ENCODE measurements at places on chromosomes 6 and 20.

GRCh38 chr20:39752262-39752876, 790.2 kb downstream of the DHX35 start:
- DNase-seq = no peak

DNA sequence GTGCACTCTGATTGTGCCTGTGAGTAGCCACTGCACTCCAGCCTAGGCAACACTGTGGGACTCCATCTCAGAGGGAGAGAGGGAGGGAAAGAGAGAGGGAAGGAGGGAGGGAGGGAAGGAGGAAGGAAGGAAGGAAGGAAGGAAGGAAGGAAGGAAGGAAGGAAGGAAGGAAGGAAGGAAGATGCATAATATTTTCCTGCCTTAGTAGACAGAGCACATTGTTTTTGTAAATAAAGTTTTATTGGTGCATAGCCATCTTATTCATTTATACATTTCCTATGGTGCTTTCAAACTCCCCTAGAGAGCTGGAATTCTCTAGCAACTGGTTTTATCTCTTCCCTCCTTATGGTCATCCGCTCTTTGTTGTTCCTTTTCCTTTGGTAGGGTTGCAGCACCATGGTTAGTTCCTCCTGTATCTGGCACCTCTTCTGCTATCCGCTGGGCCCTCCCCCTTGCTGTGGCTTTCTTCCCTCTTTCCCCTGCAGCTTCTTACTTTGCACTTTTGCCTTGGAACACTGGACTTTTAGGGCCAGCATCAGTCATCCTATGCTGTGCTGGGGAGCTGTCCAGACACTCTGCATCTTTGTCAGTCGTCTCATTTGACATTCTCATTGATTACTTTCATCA, 20.2 kb downstream of the GPR6 start:
- no peak for DNase-seq

- DNase-seq = no peak
Observed at GRCh38 chr6:113723182-113723581, 134.0 kb upstream of the MARCKS start.

GRCh38 chr6:159676890-159677505, 16.0 kb downstream of the SOD2 start:
- no peak for DNase-seq

DNA sequence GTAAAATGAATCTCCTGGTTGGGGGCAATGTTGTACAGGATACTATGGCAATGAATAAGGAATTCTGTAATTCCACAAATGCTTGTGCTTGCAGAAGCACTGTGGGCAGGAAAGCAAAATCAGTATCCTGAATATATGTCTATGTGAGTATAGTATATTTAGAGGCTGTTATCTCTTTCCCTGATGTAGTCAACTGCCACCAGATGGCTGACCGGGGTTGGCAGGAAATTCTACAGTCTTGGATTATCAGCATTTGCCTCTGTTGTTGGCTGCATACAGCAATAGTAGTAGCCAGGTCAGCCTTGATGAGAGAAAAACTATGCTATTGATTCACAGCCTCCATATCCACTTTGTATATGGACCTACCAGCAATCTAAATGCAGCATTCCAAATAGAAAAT, 425.1 kb upstream of the JAG1 start:
- no peak for DNase-seq

All from stimulated activated CD4-positive, alpha-beta T cell treated with anti-CD3 and anti-CD28 coated beads, Interleukin-1b, Interleukin-23, amount 100 ng/mL, for 48 hours (primary cell).